B cell (primary cell): ENCODE measurements at places on chromosomes 5 and 9. TPM values are rescaled to one million over a fixed set of nuclear protein-coding genes. Genes with fewer than 3 reads are reported as not detected.
A peak's percentile ranks its signal among the peaks of the same experiment; 100 is the strongest.

Gene FSD1L
- 9.8 and 15.2 TPM in 2 replicates for total RNA-seq

Gene SHOC1
- not detected in 2 replicates for total RNA-seq

Gene DMXL1
- total RNA-seq: 129 and 135 TPM in 2 replicates

Gene CENPP
- 5.3 and 6.2 TPM in 2 replicates for total RNA-seq

Gene YIPF5
- total RNA-seq: 24.0 and 24.3 TPM in 2 replicates

GRCh38 chr9:32378496-32378895, 5.9 kb upstream of the ACO1 start:
- peaks cover 10% of the 10 kb centered on the region for H3K4me1 ChIP-seq
- peaks cover 13% of the 10 kb centered on the region for H3K27me3 ChIP-seq
- no peaks in the 10 kb centered on the region for H3K36me3 ChIP-seq
- peak; percentile 73 for DNase-seq
- no peak overlapping the region for H3K4me3 ChIP-seq
